K562 (cell line): ENCODE measurements at places on chromosomes 5 and 9. TPM values are rescaled to one million over a fixed set of nuclear protein-coding genes. Genes with fewer than 3 reads are reported as not detected.

SLC34A3 gene
- not detected in 2 replicates for total RNA-seq

DNA sequence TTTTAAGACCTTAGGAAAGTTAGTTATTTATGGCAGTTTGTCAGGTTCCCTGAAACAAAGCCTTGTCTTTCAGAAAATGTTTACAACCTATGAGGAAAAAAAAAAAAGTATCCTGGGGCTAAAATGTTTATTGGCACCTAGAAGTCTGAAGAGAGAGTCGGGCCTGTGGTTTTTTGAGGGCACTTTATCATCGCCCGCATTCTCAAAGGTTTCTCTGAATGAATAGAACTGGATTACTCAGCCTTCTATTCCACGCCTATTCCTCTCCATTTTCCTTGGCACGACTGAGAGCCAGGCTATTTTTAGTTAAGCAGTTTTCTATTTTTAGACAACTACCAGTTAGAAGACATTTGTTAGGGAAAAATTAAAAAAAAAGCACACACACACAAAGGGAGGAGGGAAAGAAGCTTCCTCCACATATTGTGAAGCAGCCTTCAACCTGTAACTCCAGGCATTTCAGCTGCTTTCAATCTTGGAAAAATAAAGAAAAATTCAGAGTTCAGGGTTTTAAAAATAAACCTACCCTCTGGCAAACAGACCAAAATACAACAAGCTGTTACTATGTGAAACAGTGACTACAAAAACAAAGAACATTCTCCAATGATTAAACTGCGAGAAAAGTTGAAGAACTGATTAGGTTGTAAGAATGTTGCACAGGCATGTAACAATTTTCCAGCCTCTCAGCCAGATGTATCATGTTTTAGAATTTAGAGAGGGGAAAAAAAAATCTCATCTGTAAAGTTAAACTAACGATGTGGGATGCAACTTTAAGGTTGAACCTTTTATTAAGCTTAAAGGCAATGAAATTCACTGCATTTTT is 97.0 kb downstream of the MEF2C start:
- H3K27ac ChIP-seq, result peak overlapping the region; percentile 66; the same call in 2 of the 3 replicates
- H3K36me3 ChIP-seq, result peaks cover 2% of the 10 kb centered on the region; the same call in 1 of the 3 replicates
- H3K4me3 ChIP-seq, result no peak overlapping the region
- H3K4me1 ChIP-seq, result no peaks in the 10 kb centered on the region
- peak; percentile 45 for DNase-seq

GRCh38 chr5:160278343-160278742 is 34.0 kb downstream of the CCNJL start:
- H3K4me1 ChIP-seq, result peaks cover 4% of the 10 kb centered on the region; the same call in 1 of the 2 replicates
- no peak overlapping the region for H3K4me3 ChIP-seq
- no peak for DNase-seq
- H3K27me3 ChIP-seq, result peaks cover 6% of the 10 kb centered on the region; the same call in 2 of the 3 replicates
- H3K36me3 ChIP-seq, result no peaks in the 10 kb centered on the region

DNA sequence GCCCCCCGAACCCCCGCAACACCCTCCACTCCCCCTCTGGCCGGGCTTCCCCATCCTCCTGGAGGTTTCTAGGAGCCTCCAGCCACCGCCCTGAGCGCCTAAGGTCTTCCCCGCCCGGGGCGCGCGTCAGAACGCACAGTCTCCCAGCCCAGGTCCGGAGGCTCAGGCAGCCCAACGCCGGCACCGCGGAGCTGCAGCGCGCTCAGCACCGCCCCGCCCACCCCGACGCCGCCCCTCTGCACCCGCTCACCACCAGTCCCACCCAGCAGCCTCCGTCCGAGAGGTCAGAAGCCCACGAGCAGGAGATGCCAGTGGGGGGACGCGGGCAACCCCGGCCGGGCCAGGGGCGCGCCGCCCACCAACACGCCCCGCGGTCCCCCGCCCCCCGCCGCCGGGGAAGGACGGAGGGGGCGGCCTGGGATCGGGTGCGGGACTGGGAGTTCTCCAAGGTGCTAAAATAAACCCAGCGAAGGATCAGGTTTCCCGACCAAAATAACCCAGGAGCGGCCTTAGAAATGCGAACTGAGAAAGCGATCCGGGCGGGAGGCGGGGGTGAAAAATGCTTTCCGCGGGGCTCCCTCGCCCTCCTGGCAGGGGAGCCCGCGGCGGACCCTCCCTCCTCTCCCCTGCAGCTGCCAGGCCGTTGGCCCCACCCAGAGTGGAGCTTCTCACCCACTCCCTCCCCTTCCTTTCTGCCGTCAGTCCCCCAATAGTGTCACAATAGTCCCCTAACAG is 6.5 kb upstream of the FAM78A start:
- 0 out of 2 replicates have a peak overlapping the region, but pooled peaks have one; percentile 4 for H3K4me3 ChIP-seq
- H3K36me3 ChIP-seq, result no peaks in the 10 kb centered on the region
- H3K27me3 ChIP-seq, result peaks cover 3% of the 10 kb centered on the region; the same call in 1 of the 3 replicates
- peaks cover 17% of the 10 kb centered on the region for H3K4me1 ChIP-seq
- no peak for DNase-seq

DNA sequence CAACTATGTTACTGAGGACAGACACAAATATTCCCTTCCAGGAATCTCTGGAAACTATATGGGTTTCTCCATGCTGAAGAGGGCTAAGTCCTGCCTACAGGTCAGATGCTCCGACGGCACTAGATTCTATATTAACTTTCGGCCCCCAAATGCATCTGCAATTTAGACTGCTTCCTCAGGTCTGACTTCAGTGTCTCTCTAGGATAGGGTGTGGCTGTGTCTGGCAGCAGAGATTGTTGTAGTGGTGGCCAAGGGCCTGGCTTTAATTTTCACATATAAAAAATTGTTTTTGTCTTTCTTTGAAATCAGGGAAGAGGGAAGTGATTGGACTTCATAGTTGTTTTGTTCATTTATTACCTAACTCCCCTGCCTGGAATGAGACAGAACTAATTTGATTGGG is 101.8 kb downstream of the PJA2 start:
- DNase-seq, result no peak
- no peak overlapping the region for H3K27ac ChIP-seq
- H3K36me3 ChIP-seq, result no peaks in the 10 kb centered on the region

- no peak overlapping the region for H3K4me3 ChIP-seq
- H3K27me3 ChIP-seq, result no peaks in the 10 kb centered on the region
- peaks cover 32% of the 10 kb centered on the region; the same call in 2 of the 3 replicates for H3K36me3 ChIP-seq
These were observed 16.7 kb downstream of the P4HA2 start for GRCh38 chr5:132210944-132211343.

STKLD1 gene
- total RNA-seq, result 0.20 and 0.33 TPM in 2 replicates

DNA sequence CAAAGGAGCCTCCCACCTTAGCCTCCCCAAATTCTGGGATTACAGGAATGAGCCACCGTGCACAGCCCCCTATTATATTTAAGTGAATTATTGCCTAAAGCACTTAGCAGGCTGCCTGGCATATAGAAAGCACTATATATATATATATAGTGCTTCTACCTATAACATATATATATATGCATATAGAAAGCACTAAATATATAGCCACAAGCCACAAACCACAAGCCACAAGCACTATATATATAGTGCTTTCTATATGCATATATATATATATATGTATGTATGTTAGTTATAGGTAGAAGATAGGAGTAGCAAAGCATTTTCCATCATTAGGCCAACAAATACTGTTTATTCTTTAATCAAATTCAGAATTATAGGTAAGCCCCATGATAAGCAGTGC is 185.8 kb downstream of the CWC27 start:
- no peaks in the 10 kb centered on the region for H3K36me3 ChIP-seq
- H3K4me1 ChIP-seq, result no peaks in the 10 kb centered on the region
- no peaks in the 10 kb centered on the region for H3K27me3 ChIP-seq
- no peak for DNase-seq
- H3K27ac ChIP-seq, result no peak overlapping the region
- no peak overlapping the region for H3K4me3 ChIP-seq

DNA sequence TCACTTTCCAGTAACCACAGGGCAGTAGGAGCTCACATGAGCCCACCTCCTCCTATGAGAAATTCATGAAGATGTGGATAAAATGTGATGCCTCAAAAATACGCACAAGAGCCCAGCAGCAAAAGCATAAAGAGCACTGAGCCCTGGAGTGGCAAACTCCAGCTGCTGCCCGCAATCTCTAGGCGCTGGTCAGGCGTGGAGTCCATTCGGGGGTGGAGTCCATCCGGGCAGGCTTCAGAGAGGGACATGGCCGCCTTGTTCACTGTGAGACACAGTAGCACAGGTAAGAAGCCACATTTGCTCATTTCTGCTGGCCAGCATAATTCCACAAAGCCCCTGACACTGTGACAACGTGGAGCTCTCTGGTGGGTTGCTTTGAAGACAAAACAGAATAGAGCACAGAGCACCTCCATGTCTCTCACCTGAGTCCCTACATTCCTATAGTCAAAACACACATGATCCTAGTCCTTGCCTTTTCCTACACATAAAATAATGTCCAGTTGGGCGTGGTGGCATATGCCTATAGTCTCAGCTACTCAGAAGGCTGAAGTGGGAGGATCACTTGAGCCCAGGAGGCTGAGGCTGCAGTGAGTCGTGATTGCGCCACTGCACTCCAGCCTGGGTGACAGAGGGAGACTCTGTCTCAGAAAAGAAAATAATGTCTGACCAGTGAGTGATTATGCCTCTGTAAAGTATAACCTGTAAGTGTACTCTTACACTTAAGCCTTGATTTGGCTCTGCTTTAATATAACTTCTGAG is 365.2 kb downstream of the GADD45G start:
- DNase-seq, result no peak
- H3K36me3 ChIP-seq, result no peaks in the 10 kb centered on the region
- no peak overlapping the region for H3K27ac ChIP-seq
- no peaks in the 10 kb centered on the region; the same call in 2 of the 3 replicates for H3K27me3 ChIP-seq
- H3K4me1 ChIP-seq, result no peaks in the 10 kb centered on the region

DNA sequence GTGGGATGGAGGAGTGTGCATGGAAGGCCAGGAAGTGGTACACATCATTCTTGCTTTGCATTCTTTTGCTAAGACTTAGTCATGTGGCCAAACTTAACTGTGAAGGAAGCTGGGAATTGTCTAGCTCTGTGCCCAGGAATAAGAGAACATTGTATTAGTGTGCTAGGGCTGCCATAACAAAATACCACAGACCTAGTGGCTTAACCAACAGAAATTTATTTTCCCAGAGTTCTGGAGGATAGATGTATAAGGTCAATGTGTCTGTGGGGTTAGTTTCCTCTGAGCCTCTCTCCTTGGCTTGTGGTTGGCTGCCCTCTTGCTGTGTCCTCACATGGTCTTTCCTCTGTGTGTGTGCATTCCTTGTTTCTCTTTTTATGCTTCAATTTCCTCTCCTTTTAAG is 32.4 kb downstream of the NNT start:
- no peaks in the 10 kb centered on the region for H3K4me1 ChIP-seq
- DNase-seq, result no peak
- H3K27me3 ChIP-seq, result no peaks in the 10 kb centered on the region
- peaks cover 39% of the 10 kb centered on the region for H3K36me3 ChIP-seq
- H3K27ac ChIP-seq, result no peak overlapping the region
- H3K4me3 ChIP-seq, result no peak overlapping the region

KCTD16 gene
- not detected in 2 replicates for total RNA-seq

GRCh38 chr9:127135056-127135745 is 12.8 kb upstream of the ANGPTL2 start:
- DNase-seq, result no peak
- peaks cover 6% of the 10 kb centered on the region; the same call in 2 of the 3 replicates for H3K4me1 ChIP-seq
- H3K36me3 ChIP-seq, result no peaks in the 10 kb centered on the region

GRCh38 chr5:176822793-176823481 is 12.6 kb downstream of the UNC5A start:
- no peaks in the 10 kb centered on the region for H3K36me3 ChIP-seq
- no peak overlapping the region for H3K27ac ChIP-seq
- H3K4me3 ChIP-seq, result no peak overlapping the region
- peaks cover 19% of the 10 kb centered on the region for H3K4me1 ChIP-seq
- DNase-seq, result no peak
- H3K27me3 ChIP-seq, result peaks cover 80% of the 10 kb centered on the region

GRCh38 chr9:35158501-35159280 is 3.1 kb upstream of the UNC13B start:
- no peaks in the 10 kb centered on the region for H3K36me3 ChIP-seq
- H3K27ac ChIP-seq, result no peak overlapping the region
- DNase-seq, result no peak
- peaks cover 6% of the 10 kb centered on the region for H3K4me1 ChIP-seq
- H3K27me3 ChIP-seq, result no peaks in the 10 kb centered on the region

DNA sequence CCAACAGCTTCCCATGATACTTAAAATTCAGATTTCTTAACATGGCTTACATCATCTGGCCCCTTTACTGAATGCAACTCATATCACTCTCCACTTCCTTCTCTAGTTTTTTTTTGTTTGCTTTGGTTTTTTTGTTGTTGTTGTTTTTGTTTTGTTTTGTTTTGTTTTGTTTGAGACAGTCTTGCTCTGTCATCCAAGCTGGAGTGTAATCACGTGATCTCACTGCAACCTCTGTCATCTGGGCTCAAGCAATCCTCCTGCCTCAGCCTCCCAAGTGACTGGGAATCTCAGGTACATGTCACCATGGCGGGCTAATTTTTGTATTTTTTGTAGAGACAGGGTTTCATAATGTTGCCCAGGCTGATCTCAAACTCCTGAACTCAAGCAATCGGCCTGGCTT is 41.4 kb downstream of the CPLANE1 start:
- H3K4me3 ChIP-seq, result no peak overlapping the region
- no peak overlapping the region for H3K27ac ChIP-seq
- no peak for DNase-seq
- no peaks in the 10 kb centered on the region for H3K4me1 ChIP-seq
- H3K36me3 ChIP-seq, result no peaks in the 10 kb centered on the region

DNA sequence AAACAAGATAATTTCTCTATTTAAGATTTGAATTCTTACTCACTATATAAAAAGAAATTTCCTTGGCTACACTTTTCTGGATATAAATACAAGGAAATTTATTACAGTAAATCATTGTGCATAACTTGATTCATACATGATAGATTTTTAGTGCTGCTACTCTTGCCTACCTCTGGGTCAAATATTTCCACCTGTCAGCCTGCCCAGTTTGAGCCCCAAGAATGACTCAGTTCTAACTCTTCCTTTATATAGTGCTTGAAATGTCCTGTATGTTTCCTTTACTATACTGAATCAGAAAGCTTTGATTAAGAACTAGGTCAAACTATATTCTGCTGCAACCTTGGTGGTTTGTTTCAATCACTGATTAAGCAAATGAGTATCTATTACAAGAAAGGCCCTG is 147.4 kb upstream of the FTMT start:
- DNase-seq, result no peak
- H3K36me3 ChIP-seq, result no peaks in the 10 kb centered on the region
- H3K4me3 ChIP-seq, result no peak overlapping the region
- H3K27ac ChIP-seq, result no peak overlapping the region
- no peaks in the 10 kb centered on the region for H3K4me1 ChIP-seq

C9orf43 gene
- total RNA-seq, result 0.27 and 0.63 TPM in 2 replicates

GRCh38 chr5:135851915-135852845 is 17.7 kb downstream of the SLC25A48 start:
- H3K4me3 ChIP-seq, result no peak overlapping the region
- no peak overlapping the region for H3K27ac ChIP-seq
- no peaks in the 10 kb centered on the region for H3K36me3 ChIP-seq
- no peak for DNase-seq

DNA sequence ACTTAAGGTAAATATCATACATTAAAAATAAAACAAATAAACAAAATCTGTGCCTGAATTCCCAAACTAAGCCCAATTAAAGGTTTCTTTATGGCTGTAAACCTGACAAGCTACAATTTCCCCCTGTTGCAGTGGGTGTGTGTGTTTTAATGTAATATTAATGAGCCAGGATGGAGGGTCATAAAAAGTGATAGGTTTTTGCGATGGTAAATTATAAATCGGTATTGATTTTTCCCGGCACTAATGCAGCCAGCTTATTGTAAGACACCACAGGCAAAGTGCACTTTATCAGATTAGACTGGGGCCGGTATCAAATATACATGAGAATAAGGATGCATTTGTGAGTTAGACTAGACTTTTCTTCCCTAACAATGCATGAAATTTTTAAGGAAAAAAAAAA is 120.4 kb downstream of the EBF1 start:
- H3K27ac ChIP-seq, result no peak overlapping the region
- no peak overlapping the region for H3K4me3 ChIP-seq
- DNase-seq, result no peak
- peaks cover 8% of the 10 kb centered on the region; the same call in 1 of the 3 replicates for H3K27me3 ChIP-seq
